Hepatocyte (in vitro differentiated cells): ENCODE measurements at places on chromosomes 11 and 22. TPM values are rescaled to one million over a fixed set of nuclear protein-coding genes. Genes with fewer than 3 reads are reported as not detected.
A peak's percentile ranks its signal among the peaks of the same experiment; 100 is the strongest.

DNA sequence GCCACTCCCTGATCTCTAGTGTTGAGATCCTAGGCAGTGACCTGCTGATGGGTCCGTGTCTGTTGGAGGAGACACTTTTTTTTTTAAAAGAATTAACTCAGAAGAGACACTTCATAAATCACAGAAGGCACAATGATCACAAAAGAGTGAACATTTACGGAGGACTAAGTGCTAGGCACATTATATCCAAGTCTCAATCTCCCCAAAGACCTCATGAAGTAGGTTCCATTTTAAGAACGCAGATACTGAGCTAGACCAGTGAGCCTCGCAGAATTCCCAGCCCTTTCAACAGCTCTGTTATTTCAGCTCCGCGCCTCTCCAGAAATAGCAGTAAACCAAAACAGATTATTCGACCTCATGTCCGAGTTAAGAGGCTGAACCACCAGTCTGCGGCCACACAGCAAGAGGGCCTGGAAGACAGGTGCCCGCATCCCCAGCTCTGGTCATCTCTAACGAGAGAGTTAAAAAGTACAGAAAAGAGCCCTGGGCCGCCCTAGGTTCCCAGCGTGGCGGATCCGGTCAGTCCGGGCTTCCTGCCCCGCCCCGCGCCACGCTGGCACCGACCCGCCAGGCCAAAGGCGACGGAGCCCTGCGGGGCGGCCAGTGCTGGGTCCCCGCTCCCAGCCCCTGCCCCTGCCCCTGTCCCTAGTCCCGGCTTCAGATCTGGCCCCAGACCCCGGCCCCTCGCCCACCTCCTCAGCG, 612 bp downstream of the XBP1 start:
- DNase-seq: peak; percentile 77

DNA sequence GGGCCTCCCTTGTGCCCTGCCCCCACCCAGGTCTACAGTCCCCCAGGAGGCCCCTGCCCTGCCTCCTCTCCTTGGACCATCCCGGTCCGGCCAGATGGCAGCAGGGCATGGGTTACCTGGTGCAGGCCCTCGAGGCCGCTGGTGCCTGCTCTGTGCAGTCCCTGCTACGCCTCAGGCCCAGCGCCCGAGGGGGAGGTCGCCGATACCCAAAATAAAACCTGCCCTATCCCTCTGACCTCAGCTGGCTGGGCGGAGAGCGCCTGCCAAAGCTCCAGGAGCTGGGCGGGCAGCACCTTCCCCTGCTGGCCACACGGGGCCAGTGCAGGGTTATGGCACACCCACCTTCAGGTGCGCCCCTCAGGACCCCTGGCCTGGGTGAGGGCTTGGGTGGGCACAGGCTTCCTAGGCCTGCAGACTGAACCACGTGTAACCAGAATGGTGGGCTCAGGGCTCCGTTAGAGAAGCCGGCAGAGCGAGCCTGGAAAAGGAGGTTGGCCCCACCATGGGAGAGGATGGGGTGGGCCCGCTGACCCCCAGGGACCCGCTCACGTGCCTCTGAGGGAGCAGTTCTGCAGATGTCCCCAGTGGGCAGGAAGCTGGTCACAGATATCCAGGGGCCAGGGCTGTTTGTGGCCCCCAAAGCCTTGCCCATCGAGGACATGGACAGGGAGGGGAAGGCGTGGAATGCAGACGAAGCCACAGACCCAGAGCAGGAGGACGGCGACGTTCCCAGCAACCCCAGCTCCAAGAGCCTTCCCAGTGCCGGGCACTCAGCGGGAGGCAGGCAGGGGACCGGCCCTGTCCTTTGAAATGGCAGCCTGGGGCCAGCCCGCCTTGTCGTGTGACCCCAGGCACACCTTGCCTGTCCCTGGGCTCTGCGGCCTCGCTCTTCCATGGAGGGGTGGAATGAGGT, 1.7 kb upstream of the TNNT3 start:
- no peak for DNase-seq

DNA sequence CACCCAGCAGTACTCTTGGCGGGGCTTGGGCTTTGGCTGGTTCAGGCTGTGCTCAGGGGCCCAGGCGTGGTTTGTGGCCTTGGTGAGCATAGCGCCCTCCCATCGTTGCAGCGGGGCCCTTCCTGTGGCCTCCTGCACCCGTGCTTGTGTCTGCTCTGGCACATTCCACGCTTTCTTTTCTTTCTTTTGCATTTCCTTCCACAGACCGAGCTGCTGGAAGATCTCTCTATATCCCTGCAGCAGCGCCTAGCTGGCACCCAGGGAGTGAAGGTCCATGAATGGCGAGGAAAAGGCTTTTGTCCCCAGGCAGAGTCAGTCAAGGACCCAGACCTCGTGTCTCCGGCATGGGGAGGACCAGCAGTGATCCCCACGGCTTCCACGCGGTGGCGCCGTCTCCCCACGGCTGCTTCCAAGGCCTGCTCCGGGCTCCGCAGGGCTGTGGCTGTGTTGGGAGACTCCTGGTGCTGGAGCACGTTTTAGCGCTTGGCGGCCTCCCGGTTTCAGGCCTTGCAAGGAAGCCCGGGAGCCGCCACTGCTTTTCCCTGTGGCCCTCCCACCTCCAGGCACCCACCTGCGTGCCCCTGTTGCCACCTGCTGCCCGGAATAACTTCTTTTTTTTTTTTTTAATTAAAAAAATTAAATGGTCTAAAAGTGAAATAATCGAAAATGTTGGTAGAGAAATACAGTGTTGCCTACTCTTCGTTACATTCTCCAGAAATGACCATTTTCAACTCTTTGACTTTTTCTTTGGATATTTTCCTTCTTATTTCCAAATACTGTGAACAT, 28.5 kb downstream of the GLB1L2 start:
- DNase-seq: peak; percentile 90

DNA sequence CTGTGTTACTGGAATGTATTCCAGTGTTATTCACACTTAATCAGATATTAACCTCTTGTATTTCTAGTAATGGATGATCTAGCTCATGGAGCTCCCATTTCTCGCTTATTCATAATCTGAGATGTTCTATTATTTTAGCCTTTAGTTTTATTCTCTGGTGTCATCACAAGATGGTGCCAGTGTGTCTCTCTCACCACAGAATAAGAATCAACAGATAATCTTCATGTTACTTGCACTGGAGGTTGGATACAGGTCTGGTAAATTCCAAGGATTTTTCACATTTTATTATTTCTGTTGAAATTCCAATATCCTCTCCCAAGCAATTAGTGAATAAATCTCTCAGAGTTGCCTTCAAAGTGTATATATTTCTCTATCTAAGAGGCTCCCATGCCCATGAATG, 74.6 kb downstream of the CASP12 start:
- DNase-seq: no peak

Gene MS4A12
- not detected in 2 replicates for total RNA-seq

- DNase-seq: peak; percentile 74
Measured at GRCh38 chr22:22666307-22667091, 22.1 kb downstream of the GGTLC2 start.

GRCh38 chr22:26665813-26666231, 8.4 kb downstream of the MIAT start:
- no peak for DNase-seq

Gene PIWIL4
- total RNA-seq: 2.4 and 3.1 TPM in 2 replicates

Gene MS4A4A
- total RNA-seq: 1.8 and 5.3 TPM in 2 replicates

DNA sequence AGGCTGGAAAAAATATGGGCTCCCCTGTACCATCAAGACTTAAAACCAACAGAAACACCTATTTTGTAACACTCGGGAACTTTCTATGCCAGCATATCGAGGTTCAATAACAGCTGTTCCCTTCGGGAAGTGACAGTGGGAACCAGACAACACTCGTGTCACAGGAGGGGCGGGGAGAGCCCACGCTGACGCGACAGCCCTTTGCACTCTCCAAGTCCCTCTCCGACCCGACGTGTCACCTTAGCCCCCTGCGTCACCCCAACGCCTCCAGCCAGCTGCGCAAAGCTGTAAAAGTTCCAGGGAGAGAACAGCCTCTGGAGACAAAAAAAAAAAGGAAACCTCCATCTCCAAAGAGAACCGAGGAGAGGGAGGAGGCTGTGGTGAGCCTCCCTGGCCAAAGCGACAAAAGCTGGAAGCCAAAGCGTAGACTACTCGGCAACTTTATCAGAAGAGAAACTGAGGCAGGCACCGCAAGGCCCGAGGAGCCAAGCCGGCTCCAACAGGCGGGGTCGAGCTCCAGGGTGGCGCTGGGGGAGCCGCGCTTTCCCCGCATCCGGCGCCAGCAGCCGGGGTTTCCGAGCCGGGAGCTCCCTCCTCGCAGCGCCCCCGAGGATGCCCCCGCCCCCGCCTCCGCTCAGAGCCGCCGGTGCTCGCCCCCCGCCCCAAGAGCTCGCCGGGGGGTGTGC, 751 bp downstream of the ARFGAP3 start:
- DNase-seq: peak; percentile 76

DNA sequence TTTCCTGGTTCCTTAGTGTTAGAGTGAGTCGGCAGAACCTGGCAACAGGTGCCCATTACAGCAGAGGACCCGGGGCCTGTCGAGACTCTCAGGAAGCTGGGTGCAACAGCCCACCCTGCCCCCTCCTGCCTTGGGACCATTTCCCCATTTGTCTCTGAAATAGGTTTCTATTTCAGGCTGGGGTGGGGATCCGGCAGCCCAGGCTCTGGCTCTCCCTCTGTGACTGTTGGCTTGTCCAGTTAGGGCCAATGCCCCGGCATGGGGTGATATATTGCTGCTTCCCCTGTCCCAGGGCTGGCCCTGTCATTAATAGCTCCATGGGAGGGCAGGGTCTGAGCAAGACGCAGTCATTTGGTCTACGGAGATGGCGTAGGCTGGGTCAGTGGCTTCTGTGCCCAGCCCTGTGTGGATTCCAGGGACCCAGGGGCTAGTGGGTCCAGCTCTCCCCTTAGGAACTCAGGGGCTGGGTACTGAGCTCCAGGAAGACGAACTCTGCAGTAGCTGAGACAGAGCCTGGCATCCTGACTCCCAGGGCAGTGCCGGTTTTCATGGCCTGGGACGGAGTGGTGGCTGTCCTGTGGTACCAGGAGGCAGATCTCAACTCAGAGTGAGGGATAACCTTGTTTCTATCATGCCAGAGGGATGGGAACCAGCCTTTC, 2.7 kb downstream of the P2RY6 start:
- DNase-seq: no peak

Gene KCNQ1
- total RNA-seq: 1.8 and 4.0 TPM in 2 replicates

Gene FOLR2
- total RNA-seq: 0.48 and 4.3 TPM in 2 replicates

DNA sequence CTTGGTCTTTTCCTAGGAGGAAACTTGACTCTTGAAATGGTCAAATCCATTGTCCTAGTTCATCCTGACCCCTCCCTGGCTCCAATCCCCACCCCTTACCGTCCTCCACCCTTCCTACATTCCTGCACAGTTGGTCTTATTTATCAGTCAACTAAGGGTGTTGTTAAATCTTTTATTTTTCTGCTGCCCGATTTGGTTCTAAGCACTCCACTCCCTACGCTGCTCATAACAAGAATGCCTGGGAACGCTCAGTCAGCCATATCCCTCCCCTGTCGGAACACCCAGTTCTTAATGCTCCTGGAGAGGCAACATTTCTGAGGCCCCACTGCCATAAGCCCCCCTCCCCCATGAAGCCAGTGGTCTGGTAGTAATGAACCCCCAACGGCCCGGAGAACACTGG, 9.7 kb downstream of the EHF start:
- DNase-seq: no peak

- no peak for DNase-seq
Measured at GRCh38 chr11:71245601-71246391, 6.6 kb downstream of the SHANK2 start.

Gene STX5
- total RNA-seq: 35.4 and 37.3 TPM in 2 replicates

DNA sequence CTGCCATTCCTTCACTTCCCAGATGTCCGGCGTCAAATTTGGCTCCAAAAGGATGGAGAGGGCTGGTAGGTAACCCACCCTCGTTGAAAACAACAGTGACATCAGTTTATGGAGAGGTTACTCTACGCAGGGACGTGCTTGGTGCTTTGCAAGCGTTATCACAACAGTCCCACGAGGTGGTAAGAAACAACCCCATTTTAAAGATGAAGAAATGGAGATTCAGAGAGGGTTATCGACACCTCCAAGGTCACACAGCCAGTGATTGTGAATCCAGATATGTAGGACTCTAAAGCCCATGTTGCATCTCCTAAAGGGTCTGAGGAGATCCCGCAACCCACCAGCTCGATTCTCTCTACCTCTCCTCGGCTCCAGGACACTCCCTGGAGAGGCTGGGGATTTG, 773 bp downstream of the MIAT start:
- DNase-seq: no peak

DNA sequence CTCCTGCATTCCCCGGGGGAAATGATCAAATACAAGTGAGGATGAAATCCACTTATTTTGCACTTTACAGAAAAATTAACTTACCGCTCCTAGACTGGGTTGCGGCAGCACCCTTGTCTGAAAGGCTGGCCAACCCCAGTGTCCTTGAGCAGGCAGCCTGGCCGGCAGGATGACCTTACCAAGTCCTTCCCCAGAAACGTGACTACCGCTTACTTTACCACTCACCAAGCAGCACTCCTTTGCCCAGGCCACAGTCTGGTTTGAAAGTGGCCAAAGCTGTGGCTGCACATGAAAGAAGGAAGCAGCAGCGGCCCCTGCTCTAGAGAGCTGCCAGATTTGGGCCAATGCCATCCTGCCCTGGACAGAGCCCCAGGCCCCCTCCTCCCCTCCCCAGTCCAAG, 20.3 kb downstream of the MYH9 start:
- no peak for DNase-seq

GRCh38 chr11:34727228-34727737, 106.4 kb downstream of the EHF start:
- no peak for DNase-seq

Gene TMEM121B
- 0.50 and 0.76 TPM in 2 replicates for total RNA-seq

Gene VPS26B
- total RNA-seq: 25.7 and 28.2 TPM in 2 replicates

Gene CD3E
- total RNA-seq: not detected in 2 replicates

DNA sequence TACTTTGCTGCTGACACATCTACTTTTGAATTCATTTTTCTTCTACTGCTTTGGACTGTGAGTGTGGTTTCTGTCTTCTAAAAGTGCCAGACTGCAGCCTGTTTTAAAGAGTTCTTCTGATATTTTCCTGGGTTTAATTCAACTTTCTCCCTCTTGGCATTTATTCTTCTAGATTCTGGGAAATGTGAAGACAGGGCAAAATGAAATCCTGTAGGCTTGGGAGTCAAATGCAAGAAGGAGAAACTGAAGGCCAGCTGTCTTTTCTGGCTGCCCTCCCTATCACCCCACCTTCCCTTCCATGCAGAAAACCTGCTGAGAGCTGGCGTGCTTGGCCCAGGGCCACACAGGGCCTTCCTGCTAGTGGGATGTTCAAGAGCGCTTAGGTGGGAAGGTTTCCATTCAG, 7.6 kb downstream of the ZNF70 start:
- no peak for DNase-seq

GRCh38 chr22:34914846-34915245, 151.1 kb upstream of the ISX start:
- DNase-seq: peak; percentile 23

- no peak for DNase-seq
Measured at GRCh38 chr11:112773264-112773663, 188.0 kb upstream of the NCAM1 start.

Gene SPON1
- total RNA-seq: 73.1 and 82.8 TPM in 2 replicates

- DNase-seq: no peak
Measured at GRCh38 chr22:46295277-46295971, 1.2 kb upstream of the GTSE1 start.
